SW480 (cell line): ENCODE measurements at places on chromosomes 12 and 14.

GRCh38 chr12:2960390-2960956 is 1.3 kb downstream of the TEAD4 start:
- peak; percentile 65 for DNase-seq

GRCh38 chr14:91372671-91373495 is 44.7 kb downstream of the CCDC88C start:
- DNase-seq, result no peak

GRCh38 chr14:49999146-49999761 is 106.4 kb downstream of the ARF6 start:
- DNase-seq, result peak; percentile 75

- DNase-seq, result no peak
These were observed 205.0 kb upstream of the KRR1 start for GRCh38 chr12:75716291-75717025.

- no peak for DNase-seq
These were observed 30.8 kb downstream of the KTN1 start for GRCh38 chr14:55610713-55611370.

DNA sequence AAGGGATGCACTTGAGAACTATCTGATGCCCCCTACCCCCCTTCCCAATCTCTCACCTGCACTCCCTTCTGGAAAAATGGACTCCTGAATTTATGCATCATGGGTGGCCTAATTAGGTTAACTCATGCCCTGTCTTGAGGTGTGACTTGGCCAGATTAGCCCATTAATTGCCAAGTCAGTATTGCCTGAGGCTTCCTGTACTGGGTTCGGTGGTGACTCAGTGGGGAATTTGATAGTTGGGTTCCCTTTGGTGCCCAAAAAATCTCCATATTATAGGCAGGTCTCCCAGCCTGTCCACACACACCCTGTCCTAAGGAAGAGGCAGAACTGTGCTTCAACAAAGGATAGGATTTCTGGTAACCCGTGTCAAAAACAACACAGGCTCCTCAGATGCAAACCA is 146.1 kb downstream of the CHST11 start:
- DNase-seq, result no peak

- peak; percentile 48 for DNase-seq
These were observed 80.3 kb downstream of the ESRRB start for GRCh38 chr14:76456200-76456599.

GRCh38 chr12:130948136-130948535 is 5.6 kb upstream of the ADGRD1 start:
- DNase-seq, result no peak

GRCh38 chr12:120102189-120103043 is 14.1 kb downstream of the RAB35 start:
- no peak for DNase-seq

DNA sequence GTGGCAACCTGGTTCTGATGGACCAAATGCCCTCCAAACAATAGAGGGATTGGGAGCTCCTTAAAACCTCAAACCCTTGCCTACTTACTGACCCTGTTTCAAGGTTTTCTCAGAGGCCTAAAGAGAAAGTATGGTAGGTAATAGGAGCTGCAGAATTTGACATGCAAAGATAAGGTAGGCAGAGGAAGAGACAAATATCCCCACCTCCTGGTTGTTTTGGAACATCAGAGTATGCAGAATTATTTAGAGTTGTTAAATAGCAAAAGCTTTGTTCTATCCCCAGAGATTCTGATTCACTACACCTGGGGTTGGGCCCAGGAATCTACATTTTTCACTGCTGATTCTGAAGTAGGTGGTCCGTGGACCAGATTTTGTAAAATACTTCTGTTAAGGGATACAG is 421.2 kb downstream of the SOX5 start:
- no peak for DNase-seq

- DNase-seq, result no peak
These were observed 559.9 kb downstream of the C12orf50 start for GRCh38 chr12:87469295-87469694.

DNA sequence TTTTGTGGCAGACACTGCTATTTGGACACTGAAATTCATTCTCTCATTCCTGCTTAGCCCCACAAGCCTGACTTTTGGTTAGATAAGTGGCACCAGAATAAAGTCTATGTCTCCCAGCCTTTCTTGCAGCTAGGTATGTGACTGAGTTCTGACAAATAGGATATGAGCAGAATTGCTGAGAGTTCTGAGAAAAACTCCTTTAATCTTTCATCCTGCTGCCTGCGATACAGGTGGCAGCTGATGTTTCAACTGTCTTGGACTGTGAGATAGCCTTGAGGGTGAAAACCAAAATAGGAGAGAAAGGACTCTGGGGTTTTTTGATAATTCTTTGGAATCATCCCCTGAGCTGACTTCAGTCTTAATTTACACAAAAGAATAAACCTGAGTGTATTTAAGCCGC is 55.8 kb downstream of the MBIP start:
- no peak for DNase-seq

DNA sequence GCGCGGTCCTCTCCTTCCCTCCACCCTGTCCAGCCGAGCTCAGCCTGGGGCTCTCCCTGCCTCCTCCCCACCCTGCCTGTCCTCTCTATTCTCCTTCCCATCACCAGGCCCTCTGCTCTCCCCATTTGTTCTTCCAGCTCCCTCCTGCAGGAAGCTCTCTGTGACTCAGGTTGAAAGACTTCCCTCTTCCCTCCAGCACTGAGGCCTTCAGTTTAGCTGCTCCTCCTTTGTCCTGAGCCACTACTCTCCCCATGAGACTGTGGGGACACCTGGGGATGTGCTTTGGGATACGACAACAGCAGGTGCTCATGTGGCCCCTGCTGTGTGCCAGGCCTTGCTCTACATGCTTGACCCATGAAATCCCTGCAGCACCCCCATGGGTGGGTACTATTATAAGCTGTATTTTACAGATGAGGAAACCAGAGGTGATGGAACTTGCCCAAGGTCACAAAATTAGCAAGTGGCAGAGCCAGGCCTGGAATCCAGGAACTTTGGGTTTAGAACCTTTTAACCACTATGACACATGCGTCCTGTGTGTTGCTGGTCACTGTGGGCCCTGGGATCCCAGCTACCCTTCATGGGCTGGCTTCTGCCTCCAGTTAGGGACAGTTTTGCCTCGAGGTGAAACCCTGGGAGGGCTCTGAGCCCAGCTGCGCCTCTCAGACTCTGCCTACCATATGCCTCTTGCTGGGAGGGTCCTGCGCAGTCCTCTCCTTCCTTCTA is 5.5 kb downstream of the KRT80 start:
- DNase-seq, result peak; percentile 87

- no peak for DNase-seq
These were observed 108.8 kb downstream of the KITLG start for GRCh38 chr12:88471331-88472045.

GRCh38 chr12:41697161-41697560 is 447.5 kb downstream of the GXYLT1 start:
- no peak for DNase-seq

DNA sequence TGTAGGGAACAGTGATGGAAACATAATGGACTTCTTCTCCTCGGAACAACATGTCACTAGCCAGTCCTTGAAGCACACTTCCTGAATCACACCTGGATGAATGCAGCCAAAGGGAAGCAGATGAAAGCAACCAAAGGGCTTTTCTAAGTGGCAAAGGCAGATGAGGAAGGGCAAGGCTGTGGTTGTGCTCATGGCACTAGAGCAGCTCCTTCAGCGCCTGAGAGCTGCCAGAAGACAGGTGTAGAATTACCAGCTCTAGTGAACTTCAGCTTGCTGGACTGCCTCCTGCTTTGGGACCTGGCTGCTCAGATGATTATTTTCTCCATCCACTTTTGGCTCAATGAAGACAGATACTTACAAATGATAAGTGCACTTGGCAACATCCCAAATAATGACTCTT is 1372.1 kb upstream of the SEL1L start:
- DNase-seq, result no peak

- DNase-seq, result no peak
These were observed 134.0 kb downstream of the SRGAP1 start for GRCh38 chr12:63978519-63978918.

DNA sequence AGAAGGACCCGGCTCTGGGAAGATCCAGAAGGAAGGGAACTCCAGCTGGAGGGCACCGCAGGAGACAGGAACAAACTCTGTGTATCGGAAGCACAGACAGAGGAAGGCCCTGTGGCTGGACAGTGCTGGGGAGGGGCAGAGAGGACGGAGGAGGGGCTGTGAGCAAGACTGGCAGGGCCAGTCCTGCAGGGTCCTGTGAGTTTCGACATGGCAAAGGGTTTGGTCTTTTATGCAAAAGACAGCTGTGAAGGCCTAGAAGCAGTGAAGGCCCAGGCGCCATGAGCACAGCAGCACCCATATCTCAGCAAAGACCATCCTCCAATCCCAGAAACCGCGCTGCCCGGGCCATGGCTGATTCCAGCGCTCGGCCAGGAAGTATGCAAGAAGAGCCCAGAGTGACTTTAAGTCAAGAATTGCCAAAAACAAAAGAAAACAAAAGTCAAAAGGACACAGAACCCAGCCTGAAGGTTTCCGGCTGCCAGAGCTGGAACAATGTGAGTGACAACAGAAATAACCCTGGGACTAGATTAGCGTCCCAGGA is 126.5 kb downstream of the NCOR2 start:
- DNase-seq, result no peak

DNA sequence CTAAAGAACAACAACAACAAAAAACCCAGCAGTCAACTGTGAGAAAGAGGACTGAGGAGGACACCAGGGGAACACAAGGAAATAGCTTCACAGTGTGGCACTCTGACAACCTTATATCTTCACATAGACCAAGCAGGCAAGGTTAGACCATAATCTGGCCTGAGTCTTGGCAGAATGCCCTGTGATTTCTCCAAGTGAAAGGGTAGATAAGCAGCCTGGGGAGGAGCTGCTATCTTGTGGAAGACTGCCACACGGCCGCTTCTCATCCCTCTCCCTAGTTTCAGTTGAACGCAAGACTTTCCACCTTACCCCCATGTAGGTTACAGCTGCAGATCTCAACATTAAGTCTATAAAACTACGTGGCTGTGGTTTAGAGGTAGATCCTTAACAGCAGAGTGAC is 3.7 kb downstream of the SLC25A21 start:
- DNase-seq, result no peak

- no peak for DNase-seq
These were observed 95.3 kb downstream of the DAD1 start for GRCh38 chr14:22493753-22494152.

DNA sequence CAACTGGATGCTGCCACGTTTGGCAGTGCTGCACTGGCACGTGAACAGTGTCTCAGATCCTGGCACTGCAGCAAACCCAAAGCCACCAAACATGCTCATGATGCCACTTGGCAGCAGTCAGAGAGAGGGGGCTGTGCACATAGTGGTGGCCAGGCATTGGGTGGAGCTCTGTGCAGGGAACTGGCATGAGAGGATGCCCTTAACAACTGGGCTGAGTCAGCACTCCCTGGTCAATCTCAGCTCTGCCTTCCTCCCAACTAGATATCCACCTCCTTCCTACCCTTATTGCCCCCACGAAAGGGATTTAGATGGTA is 37.0 kb downstream of the ZFHX2 start:
- no peak for DNase-seq

DNA sequence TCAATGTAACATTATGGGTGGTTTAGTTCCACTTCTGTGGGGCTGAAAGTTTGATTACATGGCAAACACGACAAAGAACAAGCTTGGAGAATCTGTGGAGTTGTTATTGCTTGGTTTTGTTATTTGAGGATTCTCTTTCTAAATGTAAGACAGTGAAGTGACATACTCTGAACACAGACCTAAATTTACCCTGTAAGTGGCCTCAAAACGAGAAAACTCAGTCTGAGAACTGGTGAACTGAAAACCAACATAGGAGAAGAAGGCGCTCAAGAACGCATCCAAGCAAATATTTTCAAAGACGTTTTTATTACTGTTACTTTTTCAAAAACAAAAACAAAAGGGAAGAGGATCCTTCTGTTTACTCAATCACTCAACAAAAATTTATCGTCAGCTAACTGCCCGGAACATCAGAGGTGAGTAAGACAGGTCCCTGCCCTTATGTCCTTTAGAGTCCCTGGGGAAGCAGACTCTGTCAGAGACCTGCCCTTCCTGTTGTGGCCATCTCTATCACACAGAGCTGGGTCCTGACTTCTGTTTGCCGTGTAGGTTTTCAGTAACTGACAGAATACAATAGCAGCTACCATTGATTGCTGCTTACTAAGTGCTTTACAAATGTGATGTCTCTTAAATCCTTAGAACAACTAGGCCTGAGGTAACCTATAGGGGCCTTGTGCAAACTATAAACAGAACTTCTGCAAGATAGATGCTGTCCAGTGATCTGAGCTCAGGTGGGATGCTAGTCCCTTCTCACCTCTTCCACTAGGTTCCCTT is 79.3 kb upstream of the C12orf71 start:
- peak; percentile 34 for DNase-seq

- DNase-seq, result no peak
These were observed 68.2 kb downstream of the PLEKHG7 start for GRCh38 chr12:92771001-92771400.

DNA sequence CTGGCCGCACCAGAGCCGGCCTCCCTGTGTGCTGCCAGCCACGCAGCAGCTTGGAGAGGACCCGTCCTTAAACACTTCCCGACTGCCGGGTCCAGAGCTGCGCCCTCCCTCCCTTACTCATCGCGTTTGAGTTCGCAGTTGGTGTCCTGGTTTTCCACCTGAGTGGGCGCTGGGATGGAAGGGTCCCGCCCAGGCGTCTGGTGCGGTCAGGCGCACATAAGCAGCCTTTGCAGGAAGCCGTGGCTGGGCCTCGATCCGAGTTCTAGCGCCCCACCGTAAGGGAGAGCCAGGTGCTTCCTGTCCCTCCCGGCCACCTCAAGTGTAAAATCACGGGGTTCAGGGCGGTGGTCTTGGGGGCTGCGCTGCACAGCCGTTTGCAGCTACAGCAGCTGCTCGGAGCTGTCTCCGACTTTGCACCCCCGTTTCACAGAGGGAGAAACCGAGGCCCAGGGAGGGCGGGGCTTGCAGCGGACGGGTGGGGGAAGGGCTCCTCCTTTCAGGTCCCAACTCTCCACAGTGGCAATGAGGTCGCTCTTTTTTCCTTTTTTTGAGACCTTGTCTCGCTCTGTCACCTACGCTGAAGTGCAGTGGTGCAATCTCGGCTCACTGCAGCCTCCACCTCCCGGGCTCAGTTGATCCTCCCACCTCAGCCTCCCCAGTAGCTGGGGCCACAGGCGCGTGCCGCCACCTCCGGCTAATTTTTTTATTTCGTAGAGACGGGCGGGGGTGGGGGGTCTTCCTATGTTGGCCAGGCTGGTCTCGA is 51.3 kb downstream of the LRCOL1 start:
- no peak for DNase-seq

- no peak for DNase-seq
These were observed 2.1 kb downstream of the KCNC2 start for GRCh38 chr12:75207338-75208083.

- DNase-seq, result no peak
These were observed 4.6 kb upstream of the VTI1B start for GRCh38 chr14:67679006-67679405.

- DNase-seq, result no peak
These were observed 43.2 kb upstream of the BCL11B start for GRCh38 chr14:99315197-99315596.
